ENCODE measurements at places on chromosomes 12 and 14.

- no peak for DNase-seq
These were observed 157.3 kb upstream of the PLXNC1 start for GRCh38 chr12:93990832-93991803.

GRCh38 chr14:55097881-55098560, 31.0 kb upstream of the LGALS3 start:
- no peak for DNase-seq

DNA sequence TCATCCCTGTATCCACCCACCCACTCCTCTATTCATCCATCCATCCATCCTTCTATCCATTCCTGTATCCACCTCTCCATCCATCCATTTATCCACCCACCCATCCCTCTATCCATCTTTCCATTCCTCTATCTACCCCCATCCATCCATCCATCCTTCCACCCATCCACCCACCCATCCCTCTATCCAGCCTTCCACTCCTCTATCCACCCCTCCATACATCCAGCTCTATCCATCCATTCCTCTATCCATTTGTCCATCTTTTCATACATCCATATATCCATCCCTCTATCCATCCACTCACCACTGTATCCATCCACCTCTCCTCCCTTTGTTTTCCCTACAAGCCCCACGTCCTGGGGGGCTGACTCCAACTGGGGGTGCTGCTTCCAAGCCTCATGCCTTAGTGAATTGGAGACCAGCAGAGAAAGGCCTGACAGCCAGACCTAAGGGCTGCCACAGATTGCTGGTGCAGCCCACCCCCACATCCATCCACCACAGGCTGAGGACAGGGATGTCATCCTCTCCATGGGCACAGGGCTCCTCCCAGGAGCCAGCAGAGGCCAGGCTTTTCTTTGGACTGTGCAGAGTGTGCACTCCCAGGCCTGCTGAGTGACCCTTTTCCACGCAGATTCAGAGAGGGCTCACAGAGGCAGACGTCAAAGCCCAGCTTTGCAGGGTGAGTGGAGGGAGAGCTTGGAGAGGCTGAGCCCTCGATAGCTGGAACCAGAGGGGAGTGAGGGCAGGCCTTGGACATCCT, 18.9 kb upstream of the GPR132 start:
- DNase-seq = no peak

GRCh38 chr12:122265476-122265875, 818 bp downstream of the VPS33A start:
- no peak for DNase-seq

DNA sequence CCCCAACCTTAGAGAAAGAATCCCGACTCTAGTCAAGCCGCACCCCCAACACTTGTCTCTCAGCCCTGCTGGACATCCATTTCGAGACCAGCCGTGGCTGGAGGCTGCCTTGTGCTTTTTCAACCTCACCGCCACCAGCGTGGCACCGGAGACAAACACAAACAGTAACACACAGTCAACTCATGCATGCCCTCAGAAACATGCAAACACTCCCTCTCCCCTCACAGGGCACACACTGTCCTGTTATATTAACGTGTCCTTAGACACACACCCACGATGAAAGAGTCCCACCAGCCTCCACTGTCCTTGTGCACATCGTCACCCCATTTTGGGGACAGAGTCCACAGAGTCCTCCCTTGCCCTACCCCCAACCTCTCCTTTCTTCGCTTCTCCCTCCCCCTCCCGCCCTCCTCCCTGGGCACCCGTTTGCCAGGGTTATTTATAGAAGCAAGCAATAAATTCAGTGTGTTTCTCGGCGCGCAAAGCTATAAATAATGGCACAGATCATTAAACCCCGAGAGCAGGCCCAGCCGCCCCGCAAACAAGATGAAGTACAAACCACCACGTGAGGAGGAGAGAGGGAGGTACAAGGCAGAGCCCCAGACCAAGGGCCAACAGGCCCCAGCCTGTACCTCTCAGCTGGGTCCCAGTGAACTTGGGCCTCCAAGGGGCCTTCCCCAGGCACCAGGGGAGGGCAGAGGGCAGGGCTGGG, 27.9 kb downstream of the SMUG1 start:
- no peak for DNase-seq

- DNase-seq = no peak
These were observed 181.0 kb upstream of the TBX3 start for GRCh38 chr12:114864837-114865551.

GRCh38 chr14:91098591-91098990, 15.3 kb upstream of the DGLUCY start:
- no peak for DNase-seq

DNA sequence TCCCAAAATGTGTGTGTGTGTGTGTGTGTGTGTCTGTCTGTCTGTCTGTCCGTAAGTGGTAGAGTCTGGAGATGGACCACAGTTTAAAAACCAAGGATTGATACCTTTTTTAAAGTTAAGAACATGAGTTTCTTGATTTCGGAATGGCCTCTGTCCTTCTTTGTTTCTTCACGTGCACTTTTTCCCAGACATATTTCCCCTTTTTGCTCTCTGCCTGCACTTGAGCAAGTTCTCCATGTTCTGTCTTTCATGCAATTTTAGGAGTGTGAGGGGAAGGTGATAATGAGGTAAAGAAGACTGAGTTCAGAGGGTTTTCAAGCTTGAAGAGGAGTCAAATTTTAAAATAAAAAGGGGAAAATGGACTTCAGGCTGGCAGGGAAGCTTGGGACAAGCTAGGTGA, 12.7 kb downstream of the OLR1 start:
- no peak for DNase-seq

- no peak for DNase-seq
These were observed 1.4 kb downstream of the SGPP1 start for GRCh38 chr14:63726499-63726898.

DNA sequence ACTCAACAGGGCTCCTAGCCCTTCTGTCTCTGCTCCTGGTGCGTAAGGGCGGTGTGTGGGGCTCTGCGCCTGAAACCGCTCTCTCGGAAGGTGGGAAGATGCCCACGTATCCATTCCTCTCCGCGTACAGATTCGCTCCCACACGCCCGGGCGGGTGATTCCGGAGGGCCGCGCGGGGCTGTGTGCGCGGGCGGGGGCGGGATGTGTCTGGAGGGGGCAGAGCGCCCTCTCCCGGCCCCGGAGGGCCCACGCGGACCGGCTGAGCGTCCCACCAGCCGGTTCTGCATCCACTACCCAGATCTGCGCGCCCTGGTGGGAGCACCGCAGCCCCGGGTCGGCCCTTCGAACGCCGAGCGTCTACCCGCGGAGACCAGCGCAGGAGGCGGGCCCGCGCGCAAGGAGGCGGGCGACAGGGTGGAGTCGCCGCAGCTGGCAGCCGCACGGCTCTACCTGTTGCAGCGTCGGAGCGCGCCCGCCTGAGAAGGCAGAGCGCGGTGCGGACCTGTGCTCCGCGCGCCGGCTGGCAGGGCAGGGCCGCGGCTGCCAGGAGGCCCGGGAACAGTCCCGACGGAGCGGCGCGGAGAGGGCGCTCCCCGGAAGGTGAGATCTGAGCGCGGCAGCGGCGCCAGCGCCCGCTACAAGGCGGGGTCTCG, 1.4 kb upstream of the KCNK13 start:
- no peak for DNase-seq

GRCh38 chr12:123788541-123788940, 26.4 kb downstream of the DNAH10 start:
- no peak for DNase-seq

DNA sequence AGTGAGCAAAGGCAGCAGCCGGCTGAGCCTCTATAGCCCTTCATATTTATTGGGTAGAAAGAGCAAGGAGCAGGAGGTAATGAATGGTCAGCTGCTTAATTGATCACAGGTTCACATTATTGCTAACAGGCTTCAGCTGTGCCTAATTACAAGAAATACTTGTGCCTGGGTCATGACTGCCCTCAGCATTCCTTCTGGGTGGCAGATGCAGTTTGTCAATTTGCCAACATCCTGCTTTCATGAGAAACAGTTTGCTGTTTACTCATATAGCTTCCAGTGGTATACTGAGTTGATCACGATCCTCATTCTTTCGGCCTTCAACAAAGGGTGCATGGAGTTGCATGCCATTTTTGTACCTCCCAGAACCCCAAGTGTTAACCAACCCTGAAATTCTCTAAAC, 81.0 kb upstream of the PLEKHG7 start:
- DNase-seq = no peak

- DNase-seq = no peak
These were observed 17.1 kb downstream of the SEC23A start for GRCh38 chr14:39085933-39086332.

DNA sequence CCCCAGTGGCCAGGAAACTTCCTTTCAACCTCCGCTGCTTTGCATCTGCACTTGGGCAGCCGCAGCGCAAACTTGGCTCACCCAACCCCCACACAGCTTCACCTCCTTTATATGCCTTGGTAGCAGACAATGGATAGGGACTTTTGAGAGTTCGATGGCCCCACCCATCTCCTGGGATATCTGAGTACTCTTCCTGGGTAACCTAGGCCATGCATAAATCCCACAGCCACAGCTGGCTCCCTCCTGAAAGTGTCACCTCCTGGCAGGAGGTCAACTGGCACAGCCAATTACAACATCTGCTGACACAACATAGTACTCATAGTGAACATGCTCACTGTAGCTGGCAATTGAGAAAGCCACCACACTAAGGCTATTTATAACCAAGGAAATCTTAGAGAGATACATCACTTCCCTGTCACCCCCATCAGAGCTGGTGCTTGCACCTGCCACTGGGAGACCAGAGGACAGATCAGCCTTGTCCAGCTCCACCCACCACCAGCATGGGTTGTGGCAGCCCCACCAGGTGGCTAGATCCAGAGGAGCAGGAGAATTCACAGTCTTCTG, 410.0 kb downstream of the SYT1 start:
- DNase-seq = no peak

DNA sequence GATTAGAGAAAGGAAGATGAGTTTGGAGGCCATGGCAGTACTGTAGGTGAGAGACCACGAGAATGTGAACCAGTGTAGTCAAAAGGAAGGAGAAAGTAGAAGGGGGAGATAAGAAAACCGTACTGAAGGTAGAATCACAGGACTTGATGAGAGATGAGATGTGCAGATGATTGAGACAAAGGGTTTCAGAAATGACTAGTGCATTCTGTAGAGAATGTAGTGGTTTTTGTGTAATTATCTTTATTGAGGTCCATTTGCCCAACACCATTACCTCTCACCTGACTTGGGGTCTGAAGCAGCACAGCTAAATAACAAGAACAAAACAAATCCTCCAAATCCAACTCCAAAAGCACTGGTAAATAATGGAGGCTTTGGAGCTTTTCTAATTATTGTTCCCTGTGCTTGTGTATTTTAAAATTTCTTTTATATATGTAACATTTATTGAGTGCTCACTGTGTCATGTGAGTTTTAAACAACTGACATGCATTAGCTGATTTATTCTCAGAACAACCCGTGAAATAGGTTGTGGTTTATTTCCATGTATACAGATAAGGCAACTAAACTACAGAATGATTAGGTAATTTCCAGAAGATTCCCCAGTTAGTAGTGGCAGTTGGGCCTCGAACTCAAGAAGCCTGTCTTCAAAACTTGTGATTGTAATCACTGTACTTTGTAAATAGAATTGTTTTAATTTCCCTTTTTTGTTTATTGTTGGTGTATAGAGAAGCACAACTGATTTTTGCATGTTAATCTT, 390.0 kb downstream of the AEBP2 start:
- no peak for DNase-seq

DNA sequence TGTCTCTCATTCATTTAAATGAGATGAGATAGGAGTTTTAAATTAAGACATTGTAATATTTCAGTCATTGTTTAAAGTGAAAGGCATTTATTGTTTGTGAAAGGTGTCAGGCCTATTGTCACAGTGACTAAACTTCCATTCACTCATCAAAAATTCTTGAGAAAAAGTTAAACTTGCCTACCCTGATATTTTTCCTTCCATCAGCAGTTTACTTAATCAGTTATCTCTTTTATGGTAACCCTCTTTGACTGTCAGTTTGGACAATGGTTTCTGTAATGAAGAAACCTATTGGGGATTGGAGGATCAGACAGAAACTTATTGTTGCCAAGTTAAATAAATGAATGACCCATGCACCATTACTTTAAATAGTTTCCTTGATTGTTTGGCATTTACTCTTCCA, 241.6 kb downstream of the NUBPL start:
- DNase-seq = no peak

DNA sequence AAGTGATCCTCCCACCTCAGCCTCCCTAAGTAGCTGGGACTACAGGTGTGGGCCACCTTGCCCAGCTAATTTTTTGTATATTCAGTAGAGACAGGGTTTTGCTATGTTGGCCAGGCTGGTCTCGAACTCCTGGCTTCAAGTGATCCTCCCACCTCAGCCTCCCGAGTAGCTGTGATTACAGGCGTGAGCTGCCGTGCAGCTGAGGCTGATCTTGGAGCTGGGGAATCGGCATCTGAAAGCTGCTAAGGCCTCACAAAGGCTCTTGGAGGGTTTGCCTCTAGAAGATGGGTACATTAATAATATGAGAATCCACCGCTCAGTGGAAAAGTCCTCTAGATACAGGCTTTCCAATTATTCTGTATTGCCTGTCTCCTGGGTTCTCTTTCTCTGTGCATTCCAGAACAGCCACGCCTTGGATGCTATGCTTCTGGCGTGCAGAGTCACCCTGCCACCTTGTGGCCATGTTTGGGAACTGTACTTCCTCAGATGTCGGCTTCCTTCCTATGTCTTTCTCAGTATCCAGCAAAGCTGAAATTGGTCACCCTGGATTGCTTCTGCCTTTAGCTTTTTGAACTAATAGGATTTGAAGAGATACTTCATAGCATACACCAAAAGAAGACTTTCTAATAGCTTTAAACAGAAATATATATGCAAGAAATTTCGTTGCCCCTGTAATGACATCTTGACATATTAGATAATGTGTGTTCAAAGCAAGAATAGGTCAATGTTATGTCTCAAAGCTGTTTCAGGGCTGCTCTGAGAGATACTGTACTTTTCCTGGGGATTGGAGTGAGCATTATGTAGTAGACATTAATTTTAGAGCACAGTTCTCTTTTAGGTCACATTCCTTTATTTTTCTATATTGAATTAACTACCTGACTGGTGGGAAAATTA, 75.4 kb downstream of the SNAPC1 start:
- DNase-seq = peak; percentile 23

DNA sequence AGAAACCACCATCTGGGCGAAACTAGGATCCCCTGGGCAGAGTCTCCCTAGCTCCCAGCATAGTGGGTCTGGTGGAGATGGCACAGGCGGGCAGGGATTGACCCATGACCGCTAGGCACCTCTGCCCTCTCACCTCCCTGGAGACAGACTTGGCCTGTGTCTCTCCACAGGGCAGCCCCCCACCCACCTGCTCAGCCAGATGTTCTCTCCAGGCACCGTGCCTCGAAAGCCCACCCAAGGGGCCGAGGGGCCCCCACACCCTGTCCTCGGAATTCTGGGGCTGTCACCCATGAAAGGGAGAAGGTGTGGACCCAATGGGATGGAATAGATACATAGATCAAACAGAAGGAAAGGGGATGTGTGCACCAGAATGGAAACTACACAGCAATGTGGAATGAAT, 229.1 kb upstream of the RTL1 start:
- DNase-seq = no peak

GRCh38 chr12:42299392-42300308, 26.2 kb downstream of the ZCRB1 start:
- DNase-seq = no peak

DNA sequence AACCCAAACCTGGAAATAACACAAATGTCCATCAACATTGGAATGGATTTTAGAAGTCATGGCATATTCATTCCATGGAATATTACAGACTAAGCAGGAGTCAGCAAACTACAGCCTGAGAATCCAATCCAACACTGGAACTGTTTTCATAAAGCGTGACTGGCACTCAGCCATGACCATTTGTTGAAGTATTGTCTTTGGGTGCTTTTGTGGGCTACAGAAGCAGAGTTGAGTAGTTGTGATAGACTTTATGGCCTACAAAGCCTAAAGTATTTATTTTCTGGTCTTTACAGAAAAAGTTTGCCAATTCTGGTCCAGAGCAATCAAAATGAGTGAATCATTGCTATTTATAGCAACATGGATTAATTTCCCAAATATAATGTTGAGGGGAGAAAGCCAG, 34.5 kb upstream of the FRS2 start:
- no peak for DNase-seq

All from bone marrow (tissue), 2 donors.